Stimulated activated CD8-positive, alpha-beta memory T cell treated with anti-CD3 and anti-CD28 coated beads, Interleukin-4, amount 100 ng/mL, for 4 hours (primary cell): ENCODE measurements at places on chromosomes 6 and 20.

GRCh38 chr6:145044641-145045246 is 690.6 kb downstream of the EPM2A start:
- no peak for DNase-seq

DNA sequence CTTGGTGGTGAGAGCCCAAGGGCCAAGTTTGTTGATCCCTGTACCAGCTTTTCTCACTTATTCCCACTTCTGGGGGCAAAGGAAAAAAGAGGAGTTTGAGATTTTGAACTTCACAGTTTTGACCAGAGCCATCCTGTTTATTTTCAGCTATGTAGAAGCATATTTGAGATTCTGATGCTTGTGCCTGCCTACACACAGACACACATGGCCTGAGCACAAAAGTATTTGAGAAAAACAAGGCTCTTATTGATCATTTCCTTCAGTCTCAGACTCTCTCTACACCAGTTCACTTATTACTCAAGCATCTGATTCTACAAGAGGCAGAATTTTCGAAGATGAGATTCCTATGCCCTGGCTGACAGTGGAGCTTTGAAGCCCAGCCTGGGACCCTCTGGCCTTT is 100.7 kb downstream of the TCP11 start:
- DNase-seq, result no peak

DNA sequence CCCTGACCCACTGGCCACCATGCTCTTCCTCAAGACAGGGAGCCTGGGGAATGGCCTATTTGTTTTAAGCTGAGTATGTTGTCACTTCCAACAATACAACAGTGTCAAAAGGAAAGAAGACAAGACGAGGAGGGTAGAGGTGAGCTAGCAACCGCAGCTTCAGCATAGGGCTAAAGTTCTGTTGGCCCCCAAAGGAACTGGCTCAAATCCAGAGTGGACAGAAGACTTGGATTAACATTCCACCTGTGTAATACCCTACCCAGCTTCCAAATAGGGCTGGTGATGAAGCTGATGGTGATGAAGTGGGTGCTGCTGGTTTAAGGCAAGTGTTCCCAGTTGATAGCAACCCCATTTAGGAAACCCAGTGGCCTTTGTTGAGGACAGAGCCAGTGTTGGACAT is 31.7 kb upstream of the KCNK5 start:
- DNase-seq, result no peak

DNA sequence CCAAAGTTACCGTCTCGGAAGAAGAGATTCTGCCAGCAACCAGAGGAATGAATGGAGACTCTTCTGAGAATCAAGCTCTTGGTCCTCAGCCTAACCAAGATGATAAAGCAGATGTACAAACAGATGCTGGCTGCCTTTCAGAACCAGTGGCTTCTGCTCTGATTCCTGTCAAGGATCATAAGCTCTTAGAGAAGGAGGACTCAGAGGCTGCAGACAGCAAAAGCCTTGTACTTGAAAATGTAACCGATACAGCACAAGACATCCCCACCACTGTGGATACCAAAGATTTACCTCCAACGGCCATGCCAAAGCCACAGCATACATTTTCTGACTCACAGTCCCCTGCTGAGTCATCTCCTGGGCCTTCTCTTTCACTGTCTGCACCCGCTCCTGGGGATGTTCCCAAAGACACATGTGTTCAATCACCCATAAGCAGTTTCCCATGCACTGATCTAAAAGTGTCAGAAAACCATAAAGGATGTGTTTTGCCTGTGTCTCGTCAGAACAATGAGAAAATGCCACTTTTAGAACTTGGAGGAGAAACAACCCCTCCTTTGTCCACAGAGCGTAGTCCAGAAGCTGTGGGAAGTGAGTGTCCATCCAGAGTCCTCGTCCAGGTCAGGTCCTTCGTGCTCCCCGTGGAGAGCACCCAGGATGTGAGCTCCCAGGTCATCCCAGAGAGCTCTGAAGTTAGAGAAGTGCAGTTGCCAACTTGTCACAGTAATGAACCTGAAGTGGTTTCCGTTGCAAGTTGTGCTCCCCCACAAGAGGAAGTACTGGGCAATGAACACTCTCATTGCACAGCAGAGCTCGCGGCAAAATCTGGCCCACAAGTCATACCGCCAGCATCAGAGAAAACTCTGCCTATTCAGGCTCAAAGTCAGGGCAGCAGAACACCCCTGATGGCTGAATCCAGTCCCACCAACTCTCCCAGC is 109.6 kb downstream of the RTN4IP1 start:
- peak; percentile 62 for DNase-seq

DNA sequence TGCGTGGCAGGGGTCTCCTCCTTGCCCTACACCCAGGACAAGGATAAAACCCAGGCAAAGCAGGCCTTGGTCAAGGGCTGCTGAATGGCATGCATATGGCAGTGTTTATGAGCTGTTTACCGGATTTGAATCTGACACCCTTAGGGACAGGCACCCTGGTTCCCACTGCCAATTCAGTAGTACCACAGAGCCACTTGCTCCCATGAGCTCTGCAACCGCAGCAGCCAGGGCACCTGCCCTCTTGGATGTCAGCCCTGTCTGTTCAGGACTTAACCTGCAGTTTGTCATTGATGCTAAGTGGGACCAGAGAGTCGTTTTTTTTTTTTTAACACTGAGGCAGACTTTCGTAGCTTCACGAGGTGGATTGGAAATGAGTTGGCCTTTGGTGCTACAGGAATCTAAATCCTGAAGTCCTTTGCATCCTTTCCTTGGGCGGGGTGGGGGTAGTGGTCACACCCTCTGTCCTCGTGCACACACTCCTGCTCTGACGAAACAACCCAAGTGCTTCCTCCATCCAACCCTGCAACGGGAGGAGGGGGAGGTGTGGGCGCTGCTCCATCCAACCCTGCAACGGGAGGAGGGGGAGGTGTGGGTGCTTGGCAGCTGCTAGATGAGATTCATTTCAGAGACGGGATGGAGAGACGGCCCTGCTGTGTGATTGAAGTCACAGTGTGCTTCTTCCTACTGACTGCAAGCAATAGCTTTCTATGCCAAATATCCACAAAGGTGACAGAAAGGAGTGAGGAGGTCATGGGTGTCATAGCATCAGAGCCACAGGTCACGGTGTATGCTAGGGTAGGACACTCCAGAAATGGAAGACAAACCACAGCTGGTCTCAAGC is 166.5 kb downstream of the SMOC2 start:
- DNase-seq, result no peak

DNA sequence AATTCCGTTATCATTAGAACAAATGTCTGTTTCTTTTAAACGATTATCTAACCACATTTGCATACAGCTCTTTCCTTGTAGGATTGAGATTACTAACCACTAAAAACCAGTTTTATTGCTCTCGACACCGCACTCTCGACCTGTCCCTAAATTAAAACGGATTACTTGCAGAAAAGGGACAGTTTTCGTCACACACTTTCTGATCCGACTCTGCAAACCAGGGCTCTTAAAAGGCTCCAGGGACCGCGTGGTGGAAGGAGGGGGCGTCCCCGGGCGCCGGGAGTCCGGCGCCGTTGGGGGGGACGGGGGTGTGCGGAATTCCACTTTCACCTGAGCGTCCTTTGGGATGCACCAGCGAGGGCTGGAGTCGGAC is 731 bp downstream of the MAK start:
- DNase-seq, result no peak

DNA sequence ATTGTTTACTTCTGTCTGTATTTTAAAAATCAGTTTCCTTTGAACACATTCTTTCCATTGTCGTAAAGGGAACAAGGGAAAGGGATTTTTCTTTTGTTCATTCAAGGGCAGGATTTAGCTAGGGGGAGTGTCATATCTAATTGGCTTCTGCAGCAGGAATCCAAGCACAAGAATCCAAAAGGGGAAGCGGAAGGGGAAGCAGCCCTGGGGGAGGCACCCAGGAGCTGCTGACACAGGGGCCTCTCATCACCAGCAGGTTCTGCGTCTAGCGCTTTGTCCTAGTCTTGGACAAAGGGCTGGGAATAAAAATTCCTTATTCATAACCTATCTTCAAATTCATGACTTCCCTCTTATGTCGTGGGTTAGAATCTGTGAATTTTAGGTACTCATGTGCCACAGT is 13.7 kb downstream of the RIPK1 start:
- DNase-seq, result no peak

DNA sequence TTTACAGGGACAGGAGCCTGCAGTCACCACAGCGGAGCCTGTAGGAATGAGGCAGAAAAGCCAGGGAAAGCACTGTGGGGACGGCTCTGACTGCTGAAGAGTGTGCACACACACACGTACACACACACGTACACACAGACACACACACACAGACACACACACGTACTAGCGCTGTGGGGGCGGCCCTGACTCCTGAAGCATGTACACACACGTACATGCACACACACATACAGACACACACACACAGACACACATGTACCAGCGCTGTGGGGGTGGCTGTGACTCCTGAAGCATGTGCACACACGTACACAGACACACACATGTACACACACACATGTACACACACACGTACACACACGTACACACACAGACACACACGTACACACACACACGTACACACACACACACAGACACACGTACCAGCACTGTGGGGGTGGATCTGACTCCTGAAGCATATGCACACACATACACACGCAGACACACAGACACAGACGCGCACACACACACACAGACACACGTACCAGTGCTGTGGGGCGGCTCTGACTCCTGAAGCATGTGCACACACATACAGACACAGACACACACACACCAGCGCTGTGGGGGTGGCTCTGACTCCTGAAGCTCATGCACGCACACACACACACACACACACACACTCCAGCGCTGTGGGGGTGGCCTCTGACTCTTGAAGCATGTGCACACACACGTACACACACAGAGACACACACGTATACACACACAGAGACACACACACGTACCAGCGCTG is 127.3 kb downstream of the DLL1 start:
- DNase-seq, result no peak

DNA sequence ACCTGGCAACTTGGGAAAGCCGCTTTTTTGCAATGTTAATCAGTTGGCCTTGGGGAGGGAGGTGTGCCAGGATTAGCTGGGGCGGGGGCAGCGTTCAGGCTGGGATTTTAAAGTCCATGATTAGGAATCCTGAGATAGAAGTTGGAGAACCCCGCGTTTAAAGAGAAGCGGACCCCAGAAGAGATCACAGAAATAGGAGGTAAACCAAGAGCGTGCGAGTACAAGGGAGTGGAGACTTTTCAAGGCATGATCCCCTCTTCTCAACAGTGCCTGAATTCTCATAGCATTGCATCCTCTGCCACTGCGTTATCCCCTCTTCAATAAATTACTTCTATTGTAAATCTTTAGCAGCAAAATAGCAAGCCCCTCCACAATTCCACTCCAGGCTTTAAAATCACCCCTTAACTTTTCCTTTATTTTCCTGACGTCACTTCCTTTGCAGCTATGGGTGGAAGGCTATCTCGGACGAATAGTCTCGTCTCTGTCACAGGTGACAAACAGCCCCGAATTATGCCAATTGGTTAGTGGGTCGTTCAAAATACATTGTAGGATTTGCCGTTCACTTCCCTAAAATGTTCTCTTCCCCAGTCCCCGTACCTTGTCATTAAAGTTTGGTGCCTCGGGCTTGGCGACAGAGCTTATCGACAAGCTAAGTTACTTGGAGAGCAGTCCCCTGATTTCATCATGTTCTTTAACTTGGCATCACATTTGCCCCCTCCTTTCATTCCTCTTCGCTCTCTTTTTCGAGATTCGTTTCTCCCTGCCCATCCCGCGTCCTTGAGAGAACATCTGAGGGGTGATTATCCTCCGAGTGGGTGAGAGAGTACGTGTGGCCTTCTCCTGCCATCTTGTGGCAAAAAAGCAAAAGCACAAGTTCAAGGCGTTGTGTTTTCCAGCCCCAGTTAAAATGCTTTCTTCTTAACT is 17.1 kb downstream of the OR2B2 start:
- DNase-seq, result no peak

GRCh38 chr20:47067776-47068175 is 173.1 kb downstream of the EYA2 start:
- DNase-seq, result no peak

DNA sequence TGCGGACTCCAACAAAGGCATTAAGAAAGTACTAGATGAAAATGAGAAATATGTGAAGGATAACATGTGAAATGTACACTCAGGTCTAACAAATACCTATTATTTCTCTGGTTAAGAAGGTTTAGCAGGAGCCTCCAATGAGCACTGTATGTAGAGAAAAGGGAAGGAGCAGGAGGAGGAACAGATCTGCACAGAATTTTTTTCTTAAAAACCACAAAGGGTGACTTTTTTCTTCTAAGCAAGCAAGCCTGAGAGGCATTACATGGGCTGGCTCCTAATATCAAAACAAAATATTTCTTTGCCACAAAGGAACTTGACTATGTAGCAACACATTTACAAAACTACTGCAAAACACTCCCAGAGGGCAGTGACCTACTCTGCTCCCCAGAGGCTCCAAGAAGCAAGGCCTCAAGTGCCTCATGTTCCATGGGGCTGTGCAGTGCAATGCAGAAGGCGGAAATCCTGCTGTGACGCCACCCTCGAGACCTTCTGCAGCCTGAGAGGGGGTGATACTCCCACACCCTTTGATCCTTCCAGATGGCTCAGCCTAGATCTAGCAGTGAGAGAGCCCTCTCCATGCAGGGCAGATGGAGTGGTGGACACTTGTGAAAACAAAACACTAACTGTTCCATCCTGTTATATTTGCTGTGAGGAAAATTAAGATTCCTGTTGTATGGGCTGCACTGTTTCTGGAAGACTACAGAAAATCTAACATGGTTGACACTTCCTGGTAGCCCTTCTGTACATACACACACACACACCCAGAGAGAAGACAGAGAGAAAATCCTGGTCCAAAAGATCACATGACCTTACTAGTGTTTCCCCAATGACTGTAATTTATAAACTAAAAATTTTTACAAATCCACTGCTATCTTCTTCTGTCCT is 36.0 kb upstream of the SMIM29 start:
- DNase-seq, result no peak

DNA sequence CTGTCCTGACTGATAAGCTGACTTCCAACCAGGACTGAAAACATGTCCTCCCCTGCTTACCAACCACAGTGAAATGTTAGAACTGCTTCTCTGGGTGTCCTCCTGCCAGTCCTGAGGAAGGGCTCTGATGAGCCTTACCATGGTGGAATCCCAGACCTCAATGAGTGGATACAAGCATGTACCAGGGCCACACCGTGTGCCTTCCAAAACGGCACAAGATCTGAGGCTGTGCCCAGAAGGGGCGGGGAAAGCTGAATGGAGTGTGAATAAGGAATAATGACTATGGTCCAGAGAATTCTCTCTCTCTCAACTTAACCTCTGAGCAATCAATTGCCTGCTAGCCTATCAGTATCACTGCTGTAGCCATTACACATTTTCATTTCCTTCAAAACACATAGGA is 51.7 kb downstream of the PDE10A start:
- no peak for DNase-seq

DNA sequence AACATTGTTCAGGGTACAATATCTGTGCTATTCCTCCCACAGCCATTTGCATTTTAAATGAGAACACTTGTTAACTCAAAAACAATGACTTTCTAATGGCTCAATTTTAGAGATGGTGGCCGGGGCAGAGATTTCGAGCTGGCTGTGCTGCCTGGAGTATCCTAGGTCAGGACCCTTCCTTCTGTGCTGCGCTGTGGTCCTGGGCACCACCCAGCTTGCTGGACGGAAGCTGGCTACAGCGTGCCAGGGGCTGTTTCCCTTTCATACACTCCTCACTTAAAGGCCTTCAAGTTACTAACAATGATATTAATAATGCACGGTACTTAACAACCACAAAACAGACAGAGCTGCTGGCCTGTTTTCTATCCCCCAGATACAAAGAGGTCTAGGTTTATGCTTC is 194.4 kb upstream of the CST7 start:
- no peak for DNase-seq
